ENCODE measurements at places on chromosomes 2 and 18.

- DNase-seq: no peak
Measured at GRCh38 chr2:39378968-39379367, 58.1 kb downstream of the MAP4K3 start.

DNA sequence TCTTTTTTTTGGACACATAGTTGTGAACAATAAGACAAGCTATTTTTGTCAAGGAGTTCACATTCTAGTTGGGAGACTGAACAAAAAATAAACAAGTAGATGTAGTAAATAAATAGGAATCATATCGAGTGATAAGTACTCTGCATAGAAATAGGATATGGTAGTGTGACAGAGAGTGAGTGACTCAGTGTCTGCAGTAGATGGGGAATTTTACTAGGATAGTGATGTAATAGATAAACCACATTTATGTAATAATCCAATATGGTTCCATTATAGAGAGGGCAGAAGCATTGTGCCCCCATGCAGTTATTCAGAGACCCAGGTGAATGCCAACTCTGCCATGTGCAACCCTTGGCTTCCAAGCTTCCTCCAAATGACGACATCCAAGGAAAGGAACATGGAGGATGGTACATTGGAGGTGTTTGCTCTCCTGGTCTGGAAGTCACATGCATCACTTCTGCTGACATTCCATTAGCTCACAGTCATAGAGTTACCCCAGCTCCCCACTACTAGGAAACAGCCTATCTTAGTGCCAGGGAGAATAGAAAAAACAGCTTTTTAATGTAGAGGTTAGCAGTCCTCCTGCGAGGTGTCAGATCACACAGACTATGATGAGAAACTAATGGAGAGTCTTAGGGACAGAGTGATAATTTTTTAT lies 595.4 kb downstream of the NYAP2 start:
- DNase-seq: no peak

DNA sequence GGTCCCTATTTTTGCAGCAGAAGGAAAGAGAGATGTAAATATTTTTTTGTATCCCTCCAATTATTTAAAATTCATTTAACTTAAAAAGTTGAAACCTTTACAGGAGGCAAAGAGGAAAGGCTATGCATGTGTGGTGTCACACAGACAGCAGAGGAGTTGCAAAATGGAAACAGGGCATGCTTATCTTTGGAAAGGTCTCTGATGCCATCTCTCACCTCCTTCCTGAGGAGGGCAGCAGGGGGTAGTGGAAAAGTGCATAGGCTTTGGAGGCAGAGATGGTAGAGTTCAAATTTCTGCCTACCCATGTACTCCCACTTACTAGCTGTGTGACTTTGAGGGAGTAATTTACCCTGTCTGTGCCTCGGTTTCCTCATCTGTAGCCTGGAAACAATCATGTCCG lies 99.6 kb upstream of the MCFD2 start:
- DNase-seq: no peak

GRCh38 chr18:3238742-3239141 lies 8.9 kb upstream of the MYL12A start:
- no peak for DNase-seq

GRCh38 chr18:8300751-8301410 lies 308.4 kb upstream of the RAB12 start:
- DNase-seq: no peak

GRCh38 chr2:101341901-101342624 lies 33.6 kb upstream of the RNF149 start:
- DNase-seq: peak; percentile 67

DNA sequence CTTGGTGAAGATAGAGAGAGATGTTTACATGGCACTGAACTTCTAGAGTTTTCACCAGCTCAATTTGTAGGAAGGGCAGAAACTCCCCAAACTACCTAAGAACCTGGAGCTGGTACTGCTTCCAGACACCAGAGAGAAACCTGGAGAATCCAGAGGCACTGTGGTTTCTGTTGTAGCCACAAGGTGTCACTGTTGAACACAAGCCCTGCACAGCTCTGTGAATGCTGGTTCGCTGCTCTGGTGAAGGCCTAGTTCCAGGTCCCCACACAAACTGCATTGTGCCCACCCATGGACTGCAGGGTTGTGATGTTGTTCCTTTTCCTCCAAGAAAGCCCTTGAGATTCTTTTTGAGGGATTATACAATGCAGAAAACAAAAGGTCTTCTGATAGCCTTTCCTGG lies 150.5 kb upstream of the HS6ST1 start:
- DNase-seq: no peak

- DNase-seq: no peak
Measured at GRCh38 chr2:170573671-170574070, 141.5 kb upstream of the SP5 start.

DNA sequence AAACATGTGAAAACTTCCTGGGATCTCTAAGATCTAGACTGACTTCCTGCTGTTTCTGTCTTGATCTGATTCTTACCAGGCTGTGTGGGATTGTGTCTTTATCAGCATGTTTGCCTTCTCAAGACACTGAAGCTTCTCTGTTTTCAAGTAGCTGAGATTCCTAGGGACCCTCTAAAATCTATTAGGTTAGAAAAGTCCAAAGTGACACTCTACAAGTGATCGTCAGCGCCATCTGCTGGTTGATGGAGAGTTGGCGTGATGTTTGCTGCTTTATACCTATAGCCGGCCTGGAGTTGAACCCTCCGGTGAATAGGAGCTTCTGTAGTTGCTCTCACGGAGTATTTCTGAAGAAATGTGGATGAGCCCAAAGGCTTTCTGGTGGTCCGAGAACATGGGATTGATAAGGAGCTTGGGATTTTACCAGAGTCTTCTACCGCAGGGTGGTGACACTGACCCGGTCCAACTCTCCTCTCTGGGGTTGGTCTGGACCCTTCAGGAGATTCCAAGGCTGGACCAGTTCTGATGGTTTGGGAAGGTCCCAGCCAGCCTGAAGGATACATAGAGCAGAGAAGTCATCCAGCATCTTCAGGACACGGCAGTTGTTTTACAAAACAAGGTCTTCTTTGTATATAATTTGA lies 96.0 kb upstream of the TTC39C start:
- DNase-seq: peak; percentile 73

DNA sequence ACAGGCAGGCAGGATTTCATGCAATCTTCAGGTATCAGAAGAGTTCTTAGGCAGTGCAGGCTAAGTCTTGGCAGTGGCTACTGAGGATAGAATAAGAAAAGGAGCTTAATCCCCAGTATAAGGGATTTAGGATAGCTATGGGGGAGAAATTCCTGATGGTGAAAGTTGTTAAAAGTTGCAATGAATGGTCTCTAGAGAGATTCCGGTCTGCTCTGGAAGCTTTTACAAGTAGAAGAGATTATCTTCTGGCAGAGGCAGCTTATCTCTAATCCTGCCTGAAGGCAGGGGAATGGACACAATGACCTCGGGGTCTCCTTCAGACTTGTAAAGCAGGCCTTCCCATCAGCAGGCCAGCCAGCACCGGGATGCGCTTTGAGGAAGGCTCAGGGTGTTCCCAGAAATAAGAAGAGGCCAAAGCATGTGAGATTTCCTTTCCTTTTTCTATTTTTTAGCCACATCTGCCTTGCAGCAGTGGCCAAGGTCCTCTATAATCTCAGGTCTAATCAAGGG lies 253.9 kb upstream of the KLHL29 start:
- DNase-seq: no peak

DNA sequence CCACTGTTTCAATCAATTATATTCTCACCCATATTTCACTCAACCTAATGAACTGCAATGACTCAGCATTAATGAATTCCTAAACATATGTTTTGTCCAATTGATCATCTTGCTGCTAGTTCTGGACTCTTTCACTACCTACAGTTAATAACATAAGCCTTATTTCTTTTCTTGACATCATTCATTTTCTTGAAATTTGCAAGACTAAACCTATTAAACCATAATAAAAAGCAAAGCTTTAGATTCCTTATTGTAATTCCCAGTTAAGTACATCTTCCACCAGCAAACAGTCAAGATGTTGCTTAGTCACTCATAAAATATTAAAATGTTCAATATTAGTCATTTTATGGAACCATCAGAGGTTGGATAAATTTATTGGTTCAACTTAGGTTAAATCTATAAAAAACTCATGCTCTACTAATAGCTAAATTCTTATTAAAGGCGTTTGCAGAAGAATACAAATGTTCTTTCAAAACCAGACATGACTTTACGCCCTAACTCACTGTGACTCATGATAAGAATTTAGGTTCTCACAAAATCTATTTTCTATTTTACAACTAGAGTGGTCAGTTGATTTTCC lies 599.4 kb downstream of the RNF144A start:
- no peak for DNase-seq

DNA sequence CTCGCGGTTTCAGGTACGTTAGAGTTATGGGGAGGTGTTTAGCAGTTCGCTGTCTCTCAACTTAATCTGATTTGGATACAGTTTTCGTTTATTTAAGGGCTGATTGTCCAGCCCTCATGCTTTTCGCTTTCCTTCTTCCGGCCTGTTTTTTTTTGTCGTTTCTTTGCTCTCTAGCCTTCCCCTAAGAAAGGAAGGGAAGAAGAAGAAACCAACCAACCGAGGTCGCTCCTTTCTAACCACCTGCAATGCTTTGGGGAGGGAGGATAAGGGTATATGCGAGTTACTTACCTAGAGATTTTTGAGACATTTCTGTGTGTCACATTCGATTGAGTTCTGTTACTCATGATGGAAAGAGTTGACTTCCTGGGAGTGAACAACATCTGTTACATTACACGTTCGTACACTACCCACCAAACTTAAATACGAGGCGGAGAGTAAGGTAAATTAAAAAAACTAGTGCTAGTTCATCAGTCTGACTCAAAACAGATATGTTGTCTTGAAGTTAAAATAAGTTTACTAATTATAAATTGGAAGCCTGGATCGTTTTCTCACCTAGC lies 918 bp downstream of the EIF5B start:
- no peak for DNase-seq

GRCh38 chr2:219452361-219453317 lies 18.0 kb downstream of the SPEG start:
- DNase-seq: no peak

DNA sequence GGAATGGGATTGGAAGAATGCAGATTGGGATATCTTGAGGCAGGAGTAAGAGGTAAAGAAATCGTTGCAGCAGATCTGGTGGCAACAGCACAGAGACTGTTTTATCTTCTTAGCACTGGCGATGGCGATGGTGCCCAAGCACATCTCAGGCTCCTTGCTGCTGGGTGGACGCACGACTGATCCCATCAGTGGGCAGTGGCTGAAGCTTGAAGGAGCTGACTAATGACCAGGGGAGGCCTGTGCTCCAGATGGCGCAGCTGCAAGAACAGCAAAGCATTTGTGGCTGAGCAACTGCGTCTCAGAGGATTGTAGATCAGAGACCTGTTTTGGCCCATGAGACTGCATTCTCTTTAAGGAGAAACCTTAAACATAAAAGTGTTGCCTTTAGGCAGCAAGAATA lies 54.6 kb downstream of the GALR1 start:
- no peak for DNase-seq

GRCh38 chr2:174561972-174562370 lies 35.6 kb downstream of the WIPF1 start:
- no peak for DNase-seq

DNA sequence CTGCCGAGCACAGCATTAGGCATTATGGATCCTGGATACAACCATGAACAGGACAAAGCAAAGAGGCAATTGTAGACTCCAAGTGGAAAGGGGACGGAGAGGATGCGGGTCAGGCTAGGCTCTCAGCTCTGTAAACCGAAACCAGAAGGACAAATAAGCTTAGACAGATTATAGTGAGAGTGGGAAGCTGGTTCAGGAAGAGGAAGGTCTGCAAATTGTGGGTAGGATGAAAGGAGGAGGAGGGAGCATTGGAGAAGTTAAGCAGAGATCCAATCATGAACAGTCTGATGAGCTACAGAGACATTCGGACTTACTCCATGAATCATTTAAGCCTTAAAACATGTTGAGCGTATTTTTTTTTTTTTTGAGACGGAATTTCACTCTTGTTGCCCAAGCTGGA lies 3.0 kb downstream of the MSH6 start:
- no peak for DNase-seq

GRCh38 chr2:234676109-234676782 lies 179.4 kb upstream of the ARL4C start:
- no peak for DNase-seq

DNA sequence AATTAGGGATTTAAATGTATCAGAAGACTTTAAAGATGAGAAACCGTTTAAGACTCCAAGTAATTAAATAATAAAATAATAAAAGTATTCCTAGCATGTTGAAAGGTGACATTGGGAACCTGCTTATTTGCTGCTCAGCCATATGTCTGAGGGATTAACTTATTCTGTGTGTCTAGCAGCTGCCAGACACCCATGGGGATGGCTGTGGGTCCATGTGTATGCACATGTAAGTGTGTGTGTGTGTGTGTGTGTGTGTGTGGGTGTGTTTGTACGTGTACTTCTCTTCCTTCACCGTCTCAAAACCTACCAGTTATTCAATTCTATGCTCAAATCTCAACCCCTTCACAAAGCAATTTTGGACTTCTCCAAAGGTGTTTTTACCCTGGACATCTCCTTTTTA lies 124.5 kb downstream of the SETBP1 start:
- DNase-seq: no peak

GRCh38 chr2:230669386-230669950 lies 43.2 kb upstream of the CAB39 start:
- DNase-seq: no peak

GRCh38 chr18:7872569-7872968 lies 305.5 kb downstream of the PTPRM start:
- DNase-seq: no peak

DNA sequence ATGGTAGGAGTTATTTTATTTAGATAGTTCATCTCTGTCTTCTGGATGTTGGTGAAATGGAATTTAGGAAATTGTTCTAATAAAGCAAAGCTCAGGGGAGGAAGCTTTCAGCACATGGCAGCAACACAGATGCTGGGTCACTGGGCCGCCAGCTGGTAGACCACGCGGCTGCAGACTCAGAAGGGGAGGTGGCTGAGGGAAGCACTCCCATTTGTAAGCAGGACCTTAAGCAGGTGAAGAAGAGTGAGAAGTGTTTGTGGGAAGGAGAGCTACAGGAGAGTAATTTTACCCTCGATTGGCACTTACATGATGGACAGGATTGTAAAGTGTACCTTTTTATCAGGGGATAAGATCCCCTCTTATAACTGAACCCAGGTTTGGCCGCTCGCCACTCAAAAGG lies 24.4 kb downstream of the NMS start:
- DNase-seq: no peak

- DNase-seq: no peak
Measured at GRCh38 chr2:128720080-128721022, 401.7 kb upstream of the HS6ST1 start.

DNA sequence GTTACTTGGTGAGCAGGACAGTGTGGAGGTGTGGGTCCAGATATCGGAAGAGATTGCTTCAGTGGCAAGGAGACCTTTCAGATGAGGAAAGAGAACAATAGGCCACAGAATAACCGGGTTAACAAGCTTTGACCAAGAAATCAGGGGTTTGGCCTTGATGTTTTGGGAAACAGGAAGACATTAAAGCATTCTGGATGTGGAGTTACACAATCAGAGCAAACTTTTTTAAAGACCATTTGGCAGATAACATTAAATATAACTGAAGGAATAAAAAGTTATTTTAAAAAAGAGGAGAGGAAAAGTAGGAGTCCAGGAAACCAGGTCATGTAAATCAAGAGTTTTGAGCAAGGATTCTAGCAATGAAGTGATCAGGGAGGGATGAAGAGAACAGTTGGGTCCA lies 35.7 kb downstream of the TNFRSF11A start:
- DNase-seq: no peak

Data from stimulated activated CD4-positive, alpha-beta T cell treated with anti-CD3 and anti-CD28 coated beads, Interleukin-1b, Interleukin-23, amount 100 ng/mL, for 1 hour (primary cell).